Renal cortical epithelial cell (primary cell): ENCODE measurements at places on chromosomes 3 and 15. TPM values are rescaled to one million over a fixed set of nuclear protein-coding genes. Genes with fewer than 3 reads are reported as not detected.
A peak's percentile ranks its signal among the peaks of the same experiment; 100 is the strongest.

Gene TM6SF1
- total RNA-seq, result 0.52 TPM in 1 of 2 replicates, not detected in the other

Gene SH3GL3
- total RNA-seq, result 0.35 and 0.69 TPM in 2 replicates

DNA sequence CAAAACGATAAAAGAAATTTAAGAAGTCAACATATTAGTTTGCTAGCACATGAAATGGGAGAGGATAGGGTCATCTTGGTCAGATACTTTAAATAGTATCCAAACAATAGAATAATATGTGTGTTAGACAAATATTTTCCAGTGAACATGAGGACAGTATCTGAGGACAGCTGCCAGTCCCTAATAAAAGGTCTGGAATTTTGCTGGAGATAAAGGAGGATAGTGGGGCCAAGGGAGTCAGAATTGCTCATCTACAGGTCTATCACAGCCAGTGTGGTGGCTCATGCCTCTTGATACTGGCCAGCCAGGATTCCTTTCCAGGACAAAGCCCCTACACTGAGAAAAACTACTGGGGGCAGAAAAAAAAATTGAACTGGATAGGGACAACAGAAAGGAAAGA, 74.0 kb downstream of the HERC1 start:
- no peak for DNase-seq

- no peak for DNase-seq
Measured at GRCh38 chr3:126128504-126129397, 44.8 kb upstream of the SLC41A3 start.

DNA sequence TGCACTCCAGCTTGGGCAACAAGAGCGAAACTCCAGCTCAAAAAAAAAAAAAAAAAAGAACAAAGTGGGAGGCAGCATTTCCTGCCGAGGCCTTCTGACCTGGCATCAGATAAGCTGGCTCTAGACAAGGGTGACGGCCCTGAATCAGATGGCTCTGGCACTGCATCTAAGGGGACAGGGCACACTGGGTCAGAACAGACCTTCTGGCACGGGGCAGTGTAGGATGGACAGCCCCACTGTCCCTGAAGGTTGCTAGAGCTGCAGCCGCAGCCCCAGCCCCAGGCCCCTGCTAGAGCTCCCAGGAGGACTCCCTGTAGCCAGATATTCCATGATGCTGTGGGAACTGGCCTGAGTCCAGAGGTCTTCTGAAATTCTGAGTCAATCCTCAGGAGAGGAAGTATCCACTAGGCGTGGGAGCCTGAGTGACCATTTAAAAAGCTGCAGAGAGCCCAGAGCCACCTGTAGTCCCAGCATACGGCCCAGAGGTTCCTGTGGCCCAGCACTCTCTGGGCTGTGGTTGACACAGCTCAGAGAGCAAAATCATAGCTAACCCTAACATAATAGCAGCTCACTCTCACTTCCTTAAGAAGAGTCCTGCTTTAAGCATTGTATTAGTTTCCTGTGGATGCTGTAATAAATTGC, 69.2 kb upstream of the MFGE8 start:
- DNase-seq, result peak; percentile 83

- DNase-seq, result no peak
Measured at GRCh38 chr3:146052056-146052790, 108.8 kb downstream of the PLOD2 start.
